ENCODE measurements at places on chromosomes 5 and 9.
A peak's percentile ranks its signal among the peaks of the same experiment; 100 is the strongest.

- H3K27ac ChIP-seq = no peak overlapping the region
- H3K4me1 ChIP-seq = no peaks in the 10 kb centered on the region
- H3K27me3 ChIP-seq = peaks cover 11% of the 10 kb centered on the region
- DNase-seq = no peak
Measured at GRCh38 chr5:73706963-73707362, 81.0 kb downstream of the ARHGEF28 start.

GRCh38 chr5:129904102-129904666 lies at the start of gene CHSY3:
TSS of gene CHSY3 (plus strand) at chr5:129904465.
- peak; percentile 69 for DNase-seq
- peaks cover 41% of the 10 kb centered on the region for H3K27me3 ChIP-seq
- H3K27ac ChIP-seq = no peak within 1 kb of the TSS

DNA sequence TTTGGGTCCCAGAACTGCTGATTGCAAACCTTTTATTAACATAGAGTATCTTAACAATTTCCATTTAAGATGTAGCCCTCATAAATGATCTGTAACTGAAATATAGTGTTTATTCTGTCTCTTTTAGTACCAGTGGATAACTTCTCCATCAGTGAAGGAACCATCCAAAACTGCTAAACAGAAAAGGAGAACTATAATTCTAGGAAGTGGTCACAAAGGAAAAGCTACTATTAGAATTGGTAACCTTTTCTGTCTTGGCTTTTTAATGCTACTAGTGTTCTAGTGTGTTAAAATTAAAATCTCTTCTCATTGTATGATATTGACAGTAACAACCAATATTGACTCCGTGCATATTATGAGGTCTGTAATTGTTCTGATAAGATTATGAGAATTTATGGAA lies 12.8 kb downstream of the CEP78 start:
- no peak for DNase-seq
- H3K27me3 ChIP-seq = no peaks in the 10 kb centered on the region
- no peak overlapping the region for H3K4me3 ChIP-seq
- peaks cover 32% of the 10 kb centered on the region for H3K36me3 ChIP-seq

DNA sequence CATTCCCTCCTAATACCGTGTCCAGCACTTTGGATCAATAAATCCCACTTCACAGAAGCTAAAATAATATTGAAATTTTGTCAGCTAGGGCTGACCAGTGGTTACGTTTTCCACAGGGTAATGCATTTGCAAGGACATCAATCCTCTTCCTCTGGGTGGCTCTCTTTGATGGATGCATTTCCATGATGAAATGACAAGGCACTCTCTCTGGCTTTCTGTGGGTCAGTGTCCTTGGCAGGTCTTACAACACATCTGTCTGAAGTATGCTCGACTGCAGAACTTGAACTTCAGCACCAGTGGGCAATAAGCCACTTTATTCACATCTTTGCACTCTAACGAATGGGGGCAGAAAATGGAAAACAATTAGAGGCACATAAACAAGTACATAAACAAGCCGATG lies 330.1 kb downstream of the ADAMTS6 start:
- no peaks in the 10 kb centered on the region for H3K36me3 ChIP-seq
- no peaks in the 10 kb centered on the region for H3K4me1 ChIP-seq
- DNase-seq = no peak

DNA sequence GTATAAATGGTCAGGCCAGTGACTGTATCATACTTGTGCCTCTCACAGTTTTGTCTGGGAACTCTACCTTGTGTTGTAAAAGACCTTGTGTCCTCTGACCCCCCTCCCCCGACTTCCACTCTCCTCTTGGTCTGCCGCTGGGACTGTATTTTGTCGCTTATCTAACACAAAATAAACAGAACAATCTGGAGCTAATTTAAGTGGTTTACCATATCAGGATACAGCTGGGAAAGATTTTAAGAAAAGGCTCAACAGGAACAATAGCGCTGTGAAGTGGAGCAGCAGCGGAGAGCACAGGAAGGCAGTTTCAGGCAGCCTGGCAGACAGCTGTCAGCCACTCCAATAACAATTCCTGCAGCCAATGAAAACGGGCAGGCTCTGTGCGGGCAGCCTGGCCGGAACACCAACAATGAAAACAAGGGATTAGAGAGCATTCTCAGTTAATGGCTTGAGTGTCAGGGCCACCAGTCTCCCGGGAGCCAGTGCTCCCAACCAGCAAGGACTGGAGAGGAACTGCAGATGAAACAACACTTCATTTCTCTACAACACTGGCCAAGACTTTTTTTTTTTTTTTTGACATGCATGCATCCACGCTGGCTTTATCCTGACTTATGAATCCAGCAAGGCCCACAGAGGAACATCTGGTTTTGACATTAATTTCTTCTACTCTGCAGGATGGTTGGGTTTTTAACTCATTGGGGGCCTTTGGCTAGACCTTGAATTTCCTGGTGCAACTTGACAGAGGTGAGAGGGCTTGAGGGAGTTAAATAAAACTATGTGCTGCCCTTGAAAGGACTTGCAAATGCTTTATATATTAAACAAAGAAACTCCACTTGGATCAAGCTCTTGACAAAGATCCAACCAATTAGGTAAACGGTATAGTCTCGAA lies 76.7 kb downstream of the ARSB start:
- H3K36me3 ChIP-seq = peaks cover 10% of the 10 kb centered on the region
- H3K27me3 ChIP-seq = no peaks in the 10 kb centered on the region
- DNase-seq = no peak
- H3K27ac ChIP-seq = no peak overlapping the region
- H3K4me1 ChIP-seq = peaks cover 8% of the 10 kb centered on the region

- no peak for DNase-seq
- H3K4me3 ChIP-seq = no peak overlapping the region
- no peaks in the 10 kb centered on the region for H3K4me1 ChIP-seq
- no peak overlapping the region for H3K27ac ChIP-seq
- H3K27me3 ChIP-seq = peaks cover 6% of the 10 kb centered on the region
Measured at GRCh38 chr5:31273631-31274378, 80.3 kb downstream of the CDH6 start.

DNA sequence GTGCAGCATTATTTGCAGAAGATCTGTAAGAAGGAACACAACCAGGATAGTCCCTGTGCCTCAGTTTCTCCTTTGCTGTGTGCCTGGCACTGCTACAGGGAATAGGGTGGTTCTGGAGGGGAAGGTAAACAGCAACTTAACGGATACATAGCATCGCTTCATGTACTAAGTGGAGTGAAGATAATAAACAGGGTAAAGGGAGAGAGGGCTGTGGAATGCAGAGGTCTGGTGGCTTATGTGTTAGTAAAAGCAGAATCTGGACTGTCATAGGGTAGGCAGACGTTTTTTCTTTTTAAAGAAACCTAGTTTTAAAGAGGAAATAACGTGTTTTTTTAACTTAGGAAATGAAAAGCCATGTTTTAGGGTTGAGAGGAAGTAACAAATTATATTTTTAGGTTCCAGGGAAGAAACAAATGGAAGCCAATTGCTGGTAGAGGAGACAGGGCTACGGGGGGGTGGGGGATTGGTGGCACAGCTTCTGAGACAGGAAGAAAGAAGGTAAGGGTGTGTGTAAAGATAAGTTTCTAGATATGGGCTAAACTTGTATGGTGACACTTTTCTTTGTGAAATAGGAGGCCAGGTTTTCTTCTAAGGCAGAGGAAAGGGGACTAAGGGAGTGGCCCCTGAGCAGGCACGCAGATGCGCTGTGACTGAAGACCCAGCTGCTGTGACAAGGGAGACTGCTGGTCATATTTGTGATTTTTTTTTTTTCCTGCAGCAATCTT lies 1.3 kb downstream of the GNG10 start:
- DNase-seq = peak; percentile 30
- no peaks in the 10 kb centered on the region for H3K27me3 ChIP-seq
- peaks cover 25% of the 10 kb centered on the region for H3K4me1 ChIP-seq
- peak overlapping the region; percentile 98 for H3K4me3 ChIP-seq

DNA sequence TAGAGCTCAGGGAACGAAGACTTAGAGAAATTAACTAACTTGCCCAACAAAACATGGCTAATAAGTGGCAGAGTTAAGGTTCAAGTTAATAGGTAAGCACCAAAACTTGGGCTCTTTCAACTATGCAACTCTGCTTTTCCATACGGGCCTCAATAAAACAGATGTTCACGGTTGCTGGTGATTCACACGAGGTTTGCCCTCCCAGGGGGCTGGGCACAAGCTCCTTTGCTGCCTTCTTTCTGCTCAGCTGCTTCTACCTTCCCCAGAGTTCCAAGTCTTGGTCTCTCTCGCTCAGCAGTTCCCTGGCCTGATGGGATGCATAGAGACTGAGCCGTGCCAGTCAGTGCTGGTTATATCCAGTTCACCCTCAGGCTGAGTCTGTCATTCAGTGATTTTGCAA lies 217.9 kb downstream of the SREK1 start:
- H3K4me1 ChIP-seq = no peaks in the 10 kb centered on the region
- H3K4me3 ChIP-seq = no peak overlapping the region
- no peak for DNase-seq
- H3K36me3 ChIP-seq = no peaks in the 10 kb centered on the region
- H3K27ac ChIP-seq = no peak overlapping the region

GRCh38 chr5:17228821-17229291 lies 11.4 kb downstream of the BASP1 start:
- H3K27ac ChIP-seq = no peak overlapping the region
- no peak overlapping the region for H3K4me3 ChIP-seq
- H3K27me3 ChIP-seq = peaks cover 9% of the 10 kb centered on the region
- peaks cover 3% of the 10 kb centered on the region for H3K4me1 ChIP-seq
- H3K36me3 ChIP-seq = no peaks in the 10 kb centered on the region

DNA sequence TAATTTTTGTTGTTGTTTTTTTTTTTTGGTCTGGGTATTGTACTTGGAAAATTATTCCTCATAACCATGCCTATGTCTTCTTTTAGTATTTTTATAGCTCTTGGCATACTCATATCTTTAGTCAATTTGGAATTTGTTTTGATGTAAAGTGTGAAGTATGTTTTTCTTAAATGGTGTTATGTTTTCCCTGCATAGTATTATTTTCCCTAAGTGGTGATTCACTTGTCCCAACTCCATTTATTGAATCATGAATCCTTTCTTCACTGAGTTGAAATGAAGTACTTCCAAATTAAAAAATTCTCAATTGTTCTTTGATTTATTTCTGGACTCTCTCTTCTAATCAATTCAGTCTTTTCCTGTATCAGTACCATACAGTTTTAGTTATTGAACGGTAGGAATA lies 46.5 kb downstream of the POLK start:
- peaks cover 74% of the 10 kb centered on the region for H3K36me3 ChIP-seq
- H3K4me3 ChIP-seq = no peak overlapping the region
- no peak overlapping the region for H3K27ac ChIP-seq
- no peak for DNase-seq

GRCh38 chr9:80410106-80410505 lies 838.3 kb downstream of the TLE4 start:
- no peaks in the 10 kb centered on the region for H3K4me1 ChIP-seq
- no peak overlapping the region for H3K27ac ChIP-seq
- no peaks in the 10 kb centered on the region for H3K27me3 ChIP-seq
- H3K4me3 ChIP-seq = no peak overlapping the region

DNA sequence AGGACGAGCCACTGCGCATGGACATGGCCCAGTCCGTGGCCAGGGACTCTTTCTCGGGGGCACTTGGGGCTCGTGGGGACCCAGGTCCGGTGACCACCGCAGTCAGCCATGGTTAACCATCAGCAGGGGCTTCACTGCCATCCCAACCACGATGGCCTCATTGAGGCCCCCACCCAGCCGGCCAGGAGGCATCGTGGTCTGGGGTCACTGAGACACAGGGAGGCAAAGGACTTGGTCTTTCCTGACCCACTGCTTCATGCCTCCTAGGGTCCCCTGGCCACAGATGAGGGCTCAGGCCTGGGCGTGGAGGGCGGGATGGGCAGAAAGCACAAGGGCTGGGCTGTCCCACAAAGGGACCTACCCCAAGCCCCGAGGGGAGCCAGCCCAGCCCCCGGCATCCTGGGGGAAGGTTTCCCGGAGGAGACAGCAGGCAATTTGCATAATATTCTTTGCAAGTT lies 6.6 kb downstream of the NACC2 start:
- no peak for DNase-seq
- no peak overlapping the region for H3K4me3 ChIP-seq
- H3K27ac ChIP-seq = no peak overlapping the region
- H3K4me1 ChIP-seq = peaks cover 9% of the 10 kb centered on the region
- H3K27me3 ChIP-seq = no peaks in the 10 kb centered on the region

DNA sequence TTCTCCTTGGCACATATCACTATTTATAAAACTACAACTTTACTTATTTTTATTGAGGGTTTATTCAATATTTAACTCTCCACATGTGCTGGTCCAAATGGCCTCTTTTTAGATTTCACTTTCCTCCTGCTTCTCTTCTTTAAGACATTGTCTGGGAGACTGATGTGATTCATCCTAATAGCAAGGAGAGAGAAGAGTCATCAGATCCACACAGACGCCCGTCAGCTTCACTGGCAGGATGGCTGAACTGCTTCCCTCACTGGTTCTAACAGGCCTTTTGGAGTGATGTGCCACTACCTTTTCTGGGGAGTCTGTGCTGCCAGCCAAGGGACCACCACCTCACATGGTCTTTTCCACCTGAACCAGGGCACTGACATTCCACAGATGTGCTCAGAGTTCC lies 16.5 kb upstream of the ROR2 start:
- peaks cover 23% of the 10 kb centered on the region for H3K27me3 ChIP-seq
- no peaks in the 10 kb centered on the region for H3K4me1 ChIP-seq
- no peaks in the 10 kb centered on the region for H3K36me3 ChIP-seq
- no peak overlapping the region for H3K27ac ChIP-seq
- DNase-seq = no peak

- H3K4me3 ChIP-seq = no peak overlapping the region
- no peak overlapping the region for H3K27ac ChIP-seq
- H3K4me1 ChIP-seq = no peaks in the 10 kb centered on the region
- H3K27me3 ChIP-seq = peaks cover 24% of the 10 kb centered on the region
Measured at GRCh38 chr5:171682801-171683200, 102.8 kb upstream of the SMIM23 start.

DNA sequence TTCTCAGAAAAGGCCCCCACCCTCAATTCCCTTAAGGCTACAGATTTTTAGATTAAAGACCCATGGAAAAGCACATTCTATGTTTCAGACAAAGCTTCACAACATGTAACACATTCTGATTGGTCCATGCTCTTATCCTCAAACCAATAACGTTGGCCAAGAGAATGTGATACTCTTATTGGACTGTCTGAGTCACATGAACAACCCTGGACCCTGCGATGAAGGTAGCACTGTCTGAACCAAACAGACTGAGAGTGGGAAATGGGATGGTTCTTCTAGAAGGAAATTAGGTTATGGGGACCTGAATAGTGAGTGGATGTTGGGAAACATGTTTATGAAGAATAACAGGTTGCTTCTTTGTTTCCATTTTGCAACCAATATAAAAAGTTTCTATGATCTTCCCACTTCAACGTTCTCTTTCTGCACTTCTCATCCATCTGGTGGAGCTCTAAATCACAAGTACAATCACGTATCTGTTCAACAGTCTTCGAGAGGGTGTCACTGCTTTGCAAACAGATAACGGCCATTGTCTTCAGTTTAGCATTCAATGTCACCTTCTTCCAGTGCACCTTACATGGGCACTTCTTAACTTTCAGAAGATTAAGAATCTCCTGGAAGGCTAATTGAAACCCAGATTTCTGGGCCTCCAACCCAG lies 81.6 kb downstream of the PTCH1 start:
- H3K4me3 ChIP-seq = no peak overlapping the region
- no peaks in the 10 kb centered on the region for H3K4me1 ChIP-seq
- H3K27me3 ChIP-seq = no peaks in the 10 kb centered on the region
- DNase-seq = no peak
- H3K36me3 ChIP-seq = no peaks in the 10 kb centered on the region

- no peak overlapping the region for H3K4me3 ChIP-seq
- DNase-seq = peak; percentile 78
- H3K36me3 ChIP-seq = no peaks in the 10 kb centered on the region
- peaks cover 2% of the 10 kb centered on the region for H3K27me3 ChIP-seq
Measured at GRCh38 chr5:10863763-10864383, 102.8 kb upstream of the DAP start.

Measured in activated CD4-positive, alpha-beta T cell treated with anti-CD3 and anti-CD28 coated beads for 36 hours (primary cell).